Brain (organoid and tissue), 16 donors: ENCODE measurements at places on chromosomes 3 and 15. TPM values are rescaled to one million over a fixed set of nuclear protein-coding genes. Genes with fewer than 3 reads are reported as not detected.

The RCN2 gene
- 48.6 TPM for polyA plus RNA-seq

The MEIS2 gene
- polyA plus RNA-seq, result 7.0 TPM

The PRR20G gene
- polyA plus RNA-seq, result not detected

The LRRC31 gene
- not detected for polyA plus RNA-seq

The CCR4 gene
- polyA plus RNA-seq, result not detected

The FETUB gene
- polyA plus RNA-seq, result not detected

The CYP8B1 gene
- not detected for polyA plus RNA-seq

The RPL22L1 gene
- polyA plus RNA-seq, result 14.1 TPM

The VPS13C gene
- 2.4 TPM for polyA plus RNA-seq

The APH1B gene
- polyA plus RNA-seq, result 12.2 TPM

The RYR3 gene
- 1.0 TPM for polyA plus RNA-seq

The AMIGO3 gene
- 2.0 TPM for polyA plus RNA-seq

The VIPR1 gene
- polyA plus RNA-seq, result 6.2 TPM

The ROPN1 gene
- polyA plus RNA-seq, result not detected
